ENCODE measurements at places on chromosomes 1 and 21. TPM values are rescaled to one million over a fixed set of nuclear protein-coding genes. Genes with fewer than 3 reads are reported as not detected.

DNA sequence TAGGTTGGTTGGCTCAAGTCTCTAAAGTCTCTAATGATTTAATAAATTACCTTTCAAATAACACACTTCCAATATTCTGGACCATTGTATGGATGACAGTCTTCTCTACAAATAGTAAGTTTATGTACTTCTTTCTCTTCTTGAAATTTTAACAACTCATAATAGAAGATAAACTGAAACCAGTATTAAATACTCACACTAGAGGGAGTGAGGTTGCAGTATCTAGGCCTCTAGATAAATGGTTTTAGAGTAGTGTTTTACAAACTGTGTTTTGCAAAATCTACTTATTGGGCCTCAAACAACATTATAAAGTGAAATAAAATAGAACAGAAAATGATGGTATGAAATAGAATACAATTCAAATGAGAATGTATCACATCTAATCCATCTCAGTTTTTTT lies 479.9 kb upstream of the BRINP3 start:
- no peaks in the 10 kb centered on the region for H3K4me1 ChIP-seq
- no peaks in the 10 kb centered on the region for H3K36me3 ChIP-seq
- DNase-seq: no peak
- H3K27me3 ChIP-seq: no peaks in the 10 kb centered on the region
- H3K27ac ChIP-seq: no peak overlapping the region

The KPRP gene
- not detected for total RNA-seq

DNA sequence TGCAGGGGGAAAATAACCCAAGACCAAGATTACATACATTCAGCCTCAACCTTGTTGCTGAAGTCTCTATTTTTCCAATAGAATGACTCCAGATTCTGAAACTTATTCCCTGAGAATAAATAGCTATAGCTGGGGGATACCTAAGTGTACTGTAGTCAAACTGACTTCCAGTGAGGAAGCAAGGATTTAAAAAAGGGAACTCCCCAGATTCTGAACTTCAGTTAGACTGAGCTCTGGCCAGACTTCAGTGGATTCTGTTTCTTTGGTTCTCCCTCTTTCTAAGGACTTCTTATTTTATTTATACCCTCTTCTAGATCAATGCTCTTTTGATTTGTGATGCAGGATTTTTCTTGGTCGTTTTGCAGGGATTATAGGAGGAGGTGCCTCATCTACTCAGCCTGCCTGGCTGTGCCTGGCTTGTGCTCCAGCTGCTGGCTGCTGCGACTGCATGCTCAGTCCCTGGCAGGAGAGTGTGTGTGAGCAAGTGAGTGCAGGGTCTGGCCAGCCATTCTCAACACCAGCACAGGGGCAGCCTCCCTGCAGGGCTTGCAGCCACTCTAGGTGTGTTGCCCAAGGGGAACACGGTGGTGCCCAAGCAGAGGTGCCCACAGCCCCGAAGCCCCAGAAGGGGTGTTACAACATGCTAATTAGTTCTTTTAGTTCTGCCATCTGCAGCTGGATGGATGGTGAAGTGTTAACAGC lies 43.0 kb downstream of the SPATA17 start:
- H3K4me3 ChIP-seq: no peak overlapping the region
- H3K27me3 ChIP-seq: peaks cover 9% of the 10 kb centered on the region
- H3K27ac ChIP-seq: no peak overlapping the region
- H3K4me1 ChIP-seq: no peaks in the 10 kb centered on the region
- no peaks in the 10 kb centered on the region for H3K36me3 ChIP-seq
- no peak for DNase-seq

- H3K4me1 ChIP-seq: peaks cover 30% of the 10 kb centered on the region
- no peak for DNase-seq
- H3K27me3 ChIP-seq: no peaks in the 10 kb centered on the region
- H3K36me3 ChIP-seq: no peaks in the 10 kb centered on the region
- no peak overlapping the region for H3K27ac ChIP-seq
These were observed 5.2 kb downstream of the ZNF678 start for GRCh38 chr1:227568593-227568992.

DNA sequence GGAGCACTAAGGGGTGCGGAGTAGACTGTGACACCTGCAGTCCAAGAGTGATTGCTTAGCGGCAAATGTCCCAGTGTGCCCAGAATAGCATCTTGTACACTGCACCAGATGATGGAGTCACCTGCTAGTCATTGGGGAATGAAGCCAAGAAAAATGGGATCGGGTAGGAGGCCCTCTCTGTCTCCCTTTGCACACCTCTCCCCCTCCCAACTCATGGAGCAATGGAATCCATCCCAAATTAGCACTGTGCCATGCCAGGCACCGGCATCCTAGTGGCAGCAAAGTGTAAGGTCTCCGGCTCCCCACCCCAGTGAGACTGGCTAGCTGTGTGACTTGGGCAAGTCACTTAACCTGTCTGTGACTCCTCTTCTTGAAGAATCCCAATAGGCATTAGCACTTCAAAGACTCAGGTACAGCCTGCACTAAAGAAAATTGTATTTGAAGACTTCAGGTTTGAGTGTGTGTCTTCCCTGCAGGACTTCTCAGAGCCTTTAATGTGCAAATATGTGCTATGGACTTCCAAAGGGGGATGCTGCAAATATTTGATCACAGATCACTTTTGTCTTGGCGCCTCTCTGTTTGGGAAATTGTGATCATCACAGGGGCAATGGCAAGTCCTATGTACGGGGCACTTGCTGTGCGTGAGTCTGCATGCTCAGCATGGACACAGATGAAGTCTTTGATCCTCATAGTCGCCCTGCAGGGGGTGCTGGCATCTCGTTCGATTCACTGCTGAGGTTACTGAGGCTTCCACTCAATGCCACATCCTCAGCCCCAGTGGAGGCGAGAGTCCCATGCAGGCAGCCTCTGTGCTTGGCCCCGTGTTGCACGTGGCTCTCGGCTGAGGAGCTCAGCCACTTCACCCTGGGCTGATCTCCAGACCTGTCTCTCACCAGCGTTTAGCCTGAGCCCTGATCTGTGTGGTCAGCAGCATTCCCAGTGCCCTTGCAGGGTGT lies 272.9 kb upstream of the C1orf174 start:
- H3K27me3 ChIP-seq: no peaks in the 10 kb centered on the region
- no peak for DNase-seq
- H3K4me1 ChIP-seq: no peaks in the 10 kb centered on the region
- no peak overlapping the region for H3K27ac ChIP-seq
- no peaks in the 10 kb centered on the region for H3K36me3 ChIP-seq

DNA sequence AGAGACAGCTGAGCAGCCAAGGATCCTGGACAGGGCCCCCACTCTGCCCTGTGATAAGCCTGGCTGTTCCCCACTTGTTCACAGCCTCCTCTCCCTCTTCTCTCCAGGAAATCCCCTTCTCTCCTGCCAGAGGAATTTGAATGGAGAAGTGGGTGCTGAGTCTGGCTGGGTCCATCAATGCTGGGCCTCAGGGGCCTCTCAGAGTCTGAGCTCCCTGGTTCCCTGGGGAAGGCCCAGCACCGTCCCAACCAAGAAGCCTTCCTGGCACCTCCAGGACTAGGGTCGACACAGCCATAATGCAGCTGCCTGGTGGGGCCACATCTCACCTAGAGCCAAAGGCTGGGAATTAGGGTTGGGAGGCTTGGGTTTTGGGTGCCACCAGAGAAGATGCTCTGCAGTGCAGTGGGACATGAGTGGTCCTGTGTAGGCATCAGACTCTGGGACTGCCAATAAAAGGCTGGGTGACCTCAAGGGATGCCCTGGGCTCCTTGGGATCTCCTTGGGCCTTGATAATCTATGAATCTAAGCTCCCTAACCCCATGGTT lies 2.5 kb downstream of the MYBPH start:
- no peaks in the 10 kb centered on the region for H3K36me3 ChIP-seq
- no peak overlapping the region for H3K4me3 ChIP-seq
- H3K4me1 ChIP-seq: no peaks in the 10 kb centered on the region
- H3K27ac ChIP-seq: no peak overlapping the region
- no peak for DNase-seq
- H3K27me3 ChIP-seq: no peaks in the 10 kb centered on the region

The KLHDC8A gene
- not detected for total RNA-seq

DNA sequence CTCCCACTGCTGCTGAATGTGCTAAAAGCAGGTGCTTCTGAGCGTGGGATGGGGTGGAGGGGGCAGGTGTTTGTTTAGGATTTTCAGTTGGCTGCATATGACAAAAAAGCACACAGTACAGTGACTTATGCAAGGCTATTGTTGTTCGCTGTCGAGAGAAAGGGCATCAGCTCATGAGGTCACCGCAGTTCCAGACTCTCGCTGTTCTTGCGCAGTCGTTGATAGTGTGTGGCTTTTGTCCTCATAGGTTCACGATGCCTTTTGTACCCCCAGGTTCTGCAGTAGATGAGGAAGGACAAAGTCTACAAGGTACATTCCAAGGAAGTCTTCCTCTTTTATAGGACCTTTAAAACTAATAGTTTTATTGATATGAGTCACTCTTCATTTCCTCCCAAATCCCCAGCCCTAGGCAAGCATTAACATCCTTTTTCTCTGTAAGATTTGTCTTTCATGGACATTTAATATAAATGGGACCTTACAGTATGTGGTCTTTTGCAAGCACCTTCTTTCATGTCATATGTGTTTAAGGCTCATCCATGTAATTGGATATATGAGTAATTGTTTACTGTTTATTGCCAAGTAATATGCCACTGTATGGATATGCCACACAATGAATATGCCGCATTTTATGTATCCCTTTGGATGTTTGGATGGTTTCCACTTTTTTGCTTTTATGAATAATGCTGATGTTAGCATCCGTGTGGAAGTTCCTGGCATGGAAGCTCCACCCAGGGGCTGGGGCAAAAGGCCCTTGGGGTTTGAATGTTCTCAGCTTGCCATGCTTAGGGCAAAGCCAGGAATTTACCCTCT lies 14.5 kb upstream of the NLRP3 start:
- H3K4me3 ChIP-seq: no peak overlapping the region
- no peak for DNase-seq
- peaks cover under 1% of the 10 kb centered on the region for H3K4me1 ChIP-seq
- no peaks in the 10 kb centered on the region for H3K36me3 ChIP-seq

DNA sequence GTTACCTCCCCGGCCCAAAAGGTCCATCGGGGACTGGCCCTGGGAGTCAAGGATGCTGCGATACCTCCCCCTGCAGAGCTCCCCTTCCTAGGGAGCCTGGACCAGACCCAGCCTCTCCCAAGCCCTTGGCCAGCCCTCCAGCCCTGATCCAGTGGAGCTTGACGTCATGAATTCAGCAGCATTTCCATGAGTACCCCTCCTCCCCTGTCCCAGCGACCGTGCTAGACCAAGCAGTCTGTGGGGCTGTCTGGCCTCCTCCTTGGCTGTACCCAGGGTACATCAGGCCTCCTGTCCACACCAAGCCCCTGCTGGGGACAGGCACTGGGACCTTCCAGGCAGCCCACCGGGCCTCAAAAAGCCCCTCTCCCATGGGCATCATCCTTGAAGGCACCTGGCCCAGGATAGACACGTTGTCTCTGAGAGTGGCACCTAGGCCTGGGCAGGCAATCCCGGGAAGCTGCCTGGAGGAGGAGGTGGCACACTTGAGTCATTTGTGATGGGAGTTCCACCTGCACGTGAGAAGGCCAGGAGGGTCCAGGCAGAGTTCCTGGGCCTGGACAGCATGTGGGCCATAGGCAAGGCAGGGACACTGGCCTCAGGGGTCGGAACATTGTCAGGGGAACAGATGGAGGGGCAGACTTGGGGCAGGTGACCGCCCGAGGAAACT lies 46.4 kb downstream of the WNT9A start:
- peak; percentile 57 for DNase-seq
- peaks cover 12% of the 10 kb centered on the region for H3K4me1 ChIP-seq
- no peaks in the 10 kb centered on the region for H3K36me3 ChIP-seq
- no peaks in the 10 kb centered on the region for H3K27me3 ChIP-seq
- H3K27ac ChIP-seq: no peak overlapping the region
- H3K4me3 ChIP-seq: no peak overlapping the region

GRCh38 chr1:150513351-150513791 lies 2.2 kb upstream of the FALEC start:
- H3K4me3 ChIP-seq: no peak overlapping the region
- H3K36me3 ChIP-seq: no peaks in the 10 kb centered on the region
- H3K27me3 ChIP-seq: no peaks in the 10 kb centered on the region

- peaks cover 12% of the 10 kb centered on the region for H3K27me3 ChIP-seq
- H3K4me1 ChIP-seq: peaks cover 29% of the 10 kb centered on the region
- no peaks in the 10 kb centered on the region for H3K36me3 ChIP-seq
- no peak for DNase-seq
- no peak overlapping the region for H3K27ac ChIP-seq
- no peak overlapping the region for H3K4me3 ChIP-seq
These were observed 24.1 kb downstream of the ABCG1 start for GRCh38 chr21:42243026-42243425.

The PPIAL4G gene
- 0.36 TPM for total RNA-seq

The TAL1 gene
- total RNA-seq: 1.7 TPM

- H3K4me3 ChIP-seq: peak overlapping the region; percentile 52
- H3K27me3 ChIP-seq: no peaks in the 10 kb centered on the region
- peaks cover 66% of the 10 kb centered on the region for H3K4me1 ChIP-seq
- DNase-seq: no peak
These were observed 32.7 kb downstream of the C1orf21 start for GRCh38 chr1:184419350-184420161.

The KCNQ4 gene
- 0.24 TPM for total RNA-seq

- peaks cover 4% of the 10 kb centered on the region for H3K36me3 ChIP-seq
- no peak overlapping the region for H3K27ac ChIP-seq
- peaks cover 14% of the 10 kb centered on the region for H3K27me3 ChIP-seq
- H3K4me3 ChIP-seq: no peak overlapping the region
These were observed 6.2 kb upstream of the KCNK2 start for GRCh38 chr1:215076322-215076721.

The TRIM58 gene
- 0.50 TPM for total RNA-seq

DNA sequence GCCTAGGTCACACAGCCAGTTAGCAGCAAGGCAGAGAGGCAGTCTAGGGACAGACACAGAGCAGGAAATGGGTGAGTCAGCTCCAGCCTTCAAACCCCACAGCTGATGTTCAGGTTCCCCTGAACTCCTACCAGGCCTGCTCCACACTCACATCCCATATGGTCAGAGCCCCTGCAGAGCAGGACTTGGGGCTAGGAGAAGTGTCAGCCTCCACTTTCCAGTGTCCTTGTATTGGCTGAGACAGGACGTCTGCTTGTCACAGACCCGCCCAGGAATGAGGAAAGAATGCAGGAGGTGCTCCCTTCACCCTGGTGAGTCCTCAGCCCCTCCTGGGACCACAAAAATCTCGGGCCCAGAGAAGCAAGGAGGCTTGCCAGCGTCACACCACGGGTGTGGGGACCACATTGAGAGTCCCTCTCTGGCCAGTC lies 92.5 kb downstream of the LACTBL1 start:
- no peak overlapping the region for H3K4me3 ChIP-seq
- no peaks in the 10 kb centered on the region for H3K27me3 ChIP-seq
- no peak for DNase-seq
- H3K4me1 ChIP-seq: peaks cover 16% of the 10 kb centered on the region
- no peaks in the 10 kb centered on the region for H3K36me3 ChIP-seq

GRCh38 chr1:11736746-11737639 lies 1.1 kb downstream of the AGTRAP start:
- no peaks in the 10 kb centered on the region for H3K36me3 ChIP-seq
- peak overlapping the region; percentile 98 for H3K27ac ChIP-seq
- peaks cover 67% of the 10 kb centered on the region for H3K4me1 ChIP-seq
- H3K27me3 ChIP-seq: no peaks in the 10 kb centered on the region

Measured in natural killer cell treated with Interleukin-12 subunit alpha and Interleukin-12 subunit beta and Interleukin-15 and Interleukin-18, amount 100 ng/mL, for 72 hours (primary cell).